ENCODE measurements at places on chromosomes 2 and 18.

DNA sequence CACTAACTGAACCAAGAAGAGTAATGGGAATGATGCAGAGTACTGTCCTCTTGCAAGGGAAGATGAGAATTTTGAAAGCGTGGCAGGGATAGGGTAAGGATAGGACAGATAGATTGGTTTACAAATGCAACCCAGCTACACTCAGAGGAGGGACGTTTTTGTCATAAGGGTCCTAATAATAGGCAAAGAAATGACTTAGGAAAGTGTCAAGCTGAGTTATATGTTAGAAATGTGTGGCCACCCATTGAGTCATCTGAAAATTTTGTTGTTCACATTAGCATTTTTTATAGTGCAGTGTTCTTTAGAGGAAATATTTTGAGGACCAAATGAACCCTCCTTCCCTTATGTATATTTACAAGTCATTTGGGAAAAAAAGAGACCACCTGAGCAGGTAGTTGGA, 137.5 kb downstream of the PHLPP1 start:
- DNase-seq = no peak

- DNase-seq = no peak
These were observed 43.7 kb upstream of the SNED1 start for GRCh38 chr2:240954436-240955305.

GRCh38 chr2:157087373-157088002, 170.0 kb upstream of the GALNT5 start:
- no peak for DNase-seq

DNA sequence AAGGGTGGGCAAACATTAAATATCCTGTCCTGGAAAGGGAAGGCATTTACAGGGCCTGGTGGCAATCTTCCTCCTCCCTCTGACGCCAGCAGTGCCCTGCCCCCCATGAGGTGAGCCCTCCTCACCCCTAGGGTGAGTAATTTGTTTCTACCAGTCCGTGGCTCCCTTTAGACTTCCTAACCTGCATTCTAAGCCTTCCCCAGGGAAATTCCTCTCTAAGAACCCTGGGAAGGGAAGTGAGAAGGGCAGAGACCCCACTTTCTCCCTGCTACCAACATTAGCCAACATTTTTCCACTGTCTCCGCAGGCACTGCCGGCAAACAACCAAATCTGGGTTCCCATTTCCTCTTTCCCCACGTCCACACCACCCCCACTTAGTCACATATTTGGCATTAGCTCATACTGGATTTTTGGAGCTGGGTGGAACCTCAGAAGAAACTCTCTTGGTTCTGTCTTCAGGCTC, 69.3 kb downstream of the NRP2 start:
- no peak for DNase-seq

- no peak for DNase-seq
These were observed 667.9 kb downstream of the BCL11A start for GRCh38 chr2:59885541-59885940.

GRCh38 chr2:238711346-238711745, 136.5 kb upstream of the TWIST2 start:
- no peak for DNase-seq

GRCh38 chr2:6986301-6986911, 69.2 kb downstream of the RNF144A start:
- no peak for DNase-seq

DNA sequence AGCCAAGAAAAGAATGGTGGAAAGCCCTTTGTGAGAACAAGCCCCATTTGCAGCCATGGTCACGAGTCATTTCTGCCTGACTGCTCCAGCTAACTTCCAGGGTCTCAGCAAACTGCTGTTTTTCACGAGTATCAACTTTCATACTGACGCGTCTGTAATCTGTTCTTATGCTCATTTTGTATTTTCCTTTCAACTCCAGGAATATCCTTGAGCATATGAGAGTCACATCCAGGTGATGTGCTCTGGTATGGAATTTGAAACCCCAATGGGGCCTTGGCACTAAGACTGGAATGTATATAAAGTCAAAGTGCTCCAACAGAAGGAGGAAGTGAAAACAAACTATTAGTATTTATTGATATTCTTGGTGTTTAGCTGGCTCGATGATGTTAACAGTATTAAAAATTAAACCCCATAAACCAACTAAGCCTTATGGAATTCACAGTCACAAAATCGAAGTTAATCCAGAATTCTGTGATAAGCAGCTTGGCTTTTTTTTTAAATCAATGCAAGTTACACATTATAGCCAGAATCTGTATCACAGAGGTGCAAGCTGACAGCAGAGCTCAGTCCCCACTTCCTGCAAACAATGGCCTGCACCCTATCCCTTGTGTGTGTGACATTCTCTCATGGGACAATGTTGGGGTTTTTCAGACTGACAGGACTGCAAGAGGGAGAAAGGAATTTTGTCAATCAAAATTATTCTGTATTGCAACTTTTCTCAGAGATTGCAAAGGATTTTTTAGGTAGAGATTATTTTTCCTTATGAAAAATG, 26.1 kb downstream of the SLC14A1 start:
- DNase-seq = no peak

- no peak for DNase-seq
These were observed 57.2 kb downstream of the MAP4K3 start for GRCh38 chr2:39379643-39380524.

DNA sequence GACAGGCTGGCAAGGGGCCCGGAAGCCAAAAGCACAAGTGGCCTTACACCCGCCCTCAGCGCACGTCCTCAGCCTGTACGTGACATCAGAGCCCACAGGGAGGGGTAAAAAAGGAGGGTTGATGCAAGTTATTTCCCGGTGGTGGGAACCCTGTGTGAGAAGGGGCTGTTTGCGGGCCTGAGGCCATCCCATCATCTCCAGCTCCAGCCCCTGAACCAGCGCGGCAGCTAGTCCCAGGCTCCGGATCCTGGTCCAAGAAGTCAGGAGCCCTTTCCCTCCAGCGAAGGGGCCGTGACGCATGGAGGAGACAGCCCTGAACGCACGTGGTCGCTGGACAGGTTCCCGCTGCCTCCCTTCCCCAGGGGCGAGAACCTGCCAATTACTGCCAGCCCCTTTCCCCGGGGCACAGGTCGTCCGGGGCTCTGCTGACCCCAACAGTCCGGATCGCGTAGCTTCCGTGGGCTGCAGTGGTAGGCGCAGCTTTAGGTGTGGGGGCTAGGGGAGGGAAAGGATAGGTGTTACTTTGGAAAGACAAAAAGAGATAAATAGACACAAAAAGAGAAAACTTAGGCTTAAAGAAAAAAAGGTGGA, 1.3 kb upstream of the LRP2 start:
- peak; percentile 57 for DNase-seq

- DNase-seq = no peak
These were observed 91.5 kb upstream of the RGPD4 start for GRCh38 chr2:107735201-107735600.

DNA sequence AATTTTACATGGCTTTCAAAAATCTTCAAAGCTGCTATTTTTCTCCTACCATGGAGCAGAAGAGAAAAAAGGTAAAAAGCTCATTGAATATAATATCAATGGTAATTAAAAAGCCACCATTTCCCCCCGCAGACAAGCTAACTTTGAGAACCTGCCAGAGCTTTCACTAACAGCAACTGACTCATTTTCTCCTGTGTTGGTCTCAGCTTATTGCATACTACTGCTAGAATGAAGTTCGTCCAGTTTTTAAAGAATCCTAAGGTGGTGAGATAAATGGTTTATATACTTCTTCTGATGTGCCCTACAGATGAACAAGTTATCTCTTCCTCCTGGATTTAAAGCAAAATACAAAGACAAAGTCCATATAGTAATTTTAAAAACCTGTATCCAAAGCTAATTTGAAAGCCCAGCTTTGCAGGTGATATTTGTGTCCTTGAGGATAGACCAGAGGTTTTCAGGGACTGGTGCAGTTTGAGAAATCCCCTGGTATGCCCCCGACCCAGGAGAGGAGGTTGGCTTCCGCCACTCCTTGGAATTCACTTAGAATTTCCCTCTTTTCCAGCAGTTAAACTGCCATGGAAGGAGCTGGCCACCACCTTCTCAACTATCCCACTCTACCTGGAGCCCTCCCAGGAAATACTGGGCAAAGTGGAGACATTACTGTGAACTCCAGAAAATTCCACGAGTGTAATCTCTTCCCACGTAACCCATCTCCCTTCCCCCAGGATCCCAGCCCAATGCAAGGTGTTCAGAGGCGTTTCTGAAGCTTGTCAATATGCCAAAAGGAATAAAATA, 17.5 kb downstream of the YPEL5 start:
- no peak for DNase-seq
